MG63 (cell line): ENCODE measurements at places on chromosomes 2 and 18.

GRCh38 chr2:24169023-24169422 lies 5.8 kb upstream of the FAM228A start:
- DNase-seq = no peak

DNA sequence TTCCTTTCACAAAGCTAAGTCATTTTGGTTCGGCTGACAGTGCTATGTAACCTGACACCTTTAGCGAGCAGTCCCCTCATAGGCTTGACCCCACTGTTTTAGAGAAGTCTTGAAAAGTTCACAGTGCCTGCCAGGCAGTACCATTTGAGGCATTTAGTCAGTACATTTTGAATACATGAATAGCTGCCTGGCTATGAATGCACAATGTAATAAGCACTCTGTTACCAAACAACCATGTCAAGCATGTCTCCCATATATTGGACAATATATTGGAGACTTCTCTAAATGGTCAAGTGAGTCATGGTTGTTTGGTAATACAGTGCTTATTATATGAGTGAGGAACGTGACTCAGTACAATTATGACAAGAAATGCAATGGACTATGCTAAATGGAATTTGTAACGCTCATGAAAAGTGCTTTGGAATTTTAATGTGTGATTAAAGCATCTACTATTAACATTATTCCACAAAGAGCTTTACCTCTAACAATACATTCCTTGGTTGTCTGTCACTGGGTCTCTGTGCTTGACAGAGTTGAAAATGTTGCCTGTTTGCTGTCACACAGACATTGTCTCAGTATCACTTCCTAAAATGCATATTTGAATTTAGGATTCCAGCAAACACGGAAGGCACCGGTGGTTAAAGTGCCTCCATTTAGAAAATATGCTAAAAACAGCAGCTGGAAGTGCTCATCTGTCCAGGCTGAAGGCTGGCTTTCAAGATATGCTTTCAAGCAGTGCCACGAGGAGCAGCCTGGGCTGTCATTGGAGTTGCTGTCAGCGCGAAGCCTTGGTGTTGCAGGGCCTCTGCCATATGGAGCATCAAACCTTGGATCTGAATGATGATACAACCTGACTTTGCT lies 458.6 kb downstream of the FBXO15 start:
- peak; percentile 47 for DNase-seq

GRCh38 chr2:207606829-207607228 lies 18.4 kb downstream of the METTL21A start:
- DNase-seq = no peak

- no peak for DNase-seq
Measured at GRCh38 chr2:25421820-25422411, 80.2 kb upstream of the DNMT3A start.

GRCh38 chr2:240517342-240517741 lies 40.4 kb downstream of the ANKMY1 start:
- DNase-seq = no peak

DNA sequence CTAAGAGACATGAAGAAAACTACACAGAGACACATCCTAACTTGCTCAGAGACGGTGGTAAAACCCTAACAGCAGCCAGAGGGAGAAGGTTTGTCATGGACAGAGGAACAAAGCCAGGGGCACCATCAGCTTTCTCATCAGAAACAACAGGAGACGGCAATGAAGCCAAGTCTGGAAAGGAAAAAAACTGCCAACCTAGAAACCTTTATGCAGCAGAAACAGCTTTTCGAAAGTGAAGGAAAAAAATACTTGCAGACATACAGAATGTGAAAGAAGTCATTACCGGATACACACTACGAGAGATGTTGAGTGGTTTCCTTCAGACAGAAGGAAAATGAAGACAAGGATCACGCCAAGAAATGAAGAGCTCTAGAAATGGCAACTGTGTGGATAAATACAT lies 55.9 kb downstream of the ANO7 start:
- DNase-seq = no peak

GRCh38 chr2:21395366-21395765 lies 271.6 kb downstream of the TDRD15 start:
- DNase-seq = no peak

DNA sequence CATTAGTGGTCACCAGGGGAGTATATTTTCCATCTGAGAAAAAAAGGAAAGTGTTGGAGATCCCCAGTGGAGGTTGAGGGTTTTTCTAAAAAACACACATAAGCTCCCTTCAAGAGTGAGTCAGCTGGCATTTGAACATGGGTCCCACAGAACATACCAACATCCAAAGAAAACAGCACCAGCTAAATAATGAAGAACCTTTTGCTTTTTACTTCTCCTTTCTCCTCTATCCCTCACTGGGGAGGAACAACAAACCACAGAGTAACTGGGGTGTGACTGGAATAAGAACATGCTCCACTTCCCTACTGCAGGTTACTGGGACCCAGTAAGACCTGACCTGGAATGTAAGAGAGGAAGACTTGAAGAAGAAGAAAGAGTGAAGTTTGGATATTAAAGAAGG lies 56.5 kb upstream of the RAPH1 start:
- DNase-seq = peak; percentile 40

DNA sequence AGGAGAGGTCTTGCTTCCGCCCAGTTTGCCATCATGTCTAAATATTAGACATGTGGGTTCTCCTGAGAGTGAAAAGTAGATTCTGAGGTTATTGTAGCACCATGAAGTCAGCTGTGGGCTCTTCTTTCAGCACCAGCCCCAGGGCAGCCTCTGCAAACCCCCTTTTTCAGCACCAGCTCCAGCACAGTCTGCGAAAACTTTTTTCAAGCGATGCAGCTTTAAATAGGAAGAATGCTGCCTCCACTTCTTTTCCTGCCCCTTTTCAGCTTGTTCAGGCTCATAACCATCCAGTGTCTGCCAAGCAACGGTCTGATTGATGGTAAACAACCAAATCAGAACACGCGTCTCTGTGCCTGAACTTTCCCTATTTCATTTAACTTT lies at the start of gene COL5A2:
Gene COL5A2, minus strand, starts transcription at position 192 of the 381 bp plus-strand sequence. Its CDS starts 157 bp downstream, at position 35.
- peak; percentile 76 for DNase-seq

GRCh38 chr18:47120428-47120827 lies 29.9 kb downstream of the HDHD2 start:
- no peak for DNase-seq

- DNase-seq = no peak
Measured at GRCh38 chr2:63680455-63680854, 91.7 kb downstream of the MDH1 start.

GRCh38 chr2:172374318-172375240 lies 52.8 kb upstream of the ITGA6 start:
- no peak for DNase-seq

DNA sequence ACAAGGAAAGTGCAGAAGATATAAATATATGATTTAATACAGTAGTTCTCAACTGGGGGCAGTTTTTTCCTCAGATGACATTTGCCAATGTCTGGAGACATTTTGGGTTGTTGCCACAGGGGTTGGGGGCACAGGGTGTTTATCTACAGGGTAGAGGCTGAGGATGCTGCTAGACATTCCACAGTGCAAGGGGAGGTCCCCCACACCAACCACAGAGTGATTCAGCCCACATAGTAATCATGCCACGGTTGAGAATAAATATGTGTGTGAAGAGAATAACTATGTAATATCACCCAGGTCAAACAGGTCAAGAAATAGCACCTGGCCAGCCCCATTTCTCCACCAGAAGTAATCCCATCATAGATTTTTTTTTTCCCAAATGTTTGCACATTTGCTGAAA lies 17.9 kb downstream of the DYSF start:
- DNase-seq = peak; percentile 15

DNA sequence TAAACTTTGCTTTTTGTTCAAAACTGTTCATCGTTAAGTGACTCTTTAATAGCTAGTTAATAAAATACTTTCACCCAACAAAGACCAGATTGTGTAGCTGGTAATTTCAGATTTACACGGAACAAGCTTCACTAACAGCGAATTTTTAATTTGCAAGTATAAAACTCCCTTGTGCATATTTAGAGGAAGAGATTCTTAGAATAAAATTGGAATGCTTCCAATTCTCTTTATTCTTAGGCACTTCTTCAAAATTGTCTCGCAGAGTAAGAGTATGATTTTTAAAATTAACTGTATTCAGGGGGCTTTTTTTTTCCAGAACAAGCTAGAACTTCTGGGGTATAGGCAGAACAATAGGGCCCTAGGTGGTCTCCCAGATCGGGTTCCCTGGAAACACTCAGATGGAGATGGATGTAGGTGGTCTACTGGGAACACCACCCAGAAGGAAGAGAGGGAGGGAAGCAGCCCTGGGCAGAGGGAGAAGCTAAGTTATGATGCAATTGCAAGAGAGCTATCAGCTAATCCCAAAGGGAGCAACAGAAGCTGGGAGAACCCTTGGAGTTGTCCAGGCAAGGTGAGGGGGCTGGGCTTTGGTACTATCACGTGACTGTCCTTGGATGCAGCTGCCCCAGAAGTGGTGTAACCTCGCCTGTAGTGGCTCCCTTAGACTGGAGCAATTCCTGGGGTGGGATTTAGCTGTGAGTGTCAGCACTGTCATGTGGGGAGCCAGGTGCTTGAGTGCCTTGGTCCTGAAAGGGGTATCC lies 151.7 kb upstream of the ASB18 start:
- DNase-seq = no peak

DNA sequence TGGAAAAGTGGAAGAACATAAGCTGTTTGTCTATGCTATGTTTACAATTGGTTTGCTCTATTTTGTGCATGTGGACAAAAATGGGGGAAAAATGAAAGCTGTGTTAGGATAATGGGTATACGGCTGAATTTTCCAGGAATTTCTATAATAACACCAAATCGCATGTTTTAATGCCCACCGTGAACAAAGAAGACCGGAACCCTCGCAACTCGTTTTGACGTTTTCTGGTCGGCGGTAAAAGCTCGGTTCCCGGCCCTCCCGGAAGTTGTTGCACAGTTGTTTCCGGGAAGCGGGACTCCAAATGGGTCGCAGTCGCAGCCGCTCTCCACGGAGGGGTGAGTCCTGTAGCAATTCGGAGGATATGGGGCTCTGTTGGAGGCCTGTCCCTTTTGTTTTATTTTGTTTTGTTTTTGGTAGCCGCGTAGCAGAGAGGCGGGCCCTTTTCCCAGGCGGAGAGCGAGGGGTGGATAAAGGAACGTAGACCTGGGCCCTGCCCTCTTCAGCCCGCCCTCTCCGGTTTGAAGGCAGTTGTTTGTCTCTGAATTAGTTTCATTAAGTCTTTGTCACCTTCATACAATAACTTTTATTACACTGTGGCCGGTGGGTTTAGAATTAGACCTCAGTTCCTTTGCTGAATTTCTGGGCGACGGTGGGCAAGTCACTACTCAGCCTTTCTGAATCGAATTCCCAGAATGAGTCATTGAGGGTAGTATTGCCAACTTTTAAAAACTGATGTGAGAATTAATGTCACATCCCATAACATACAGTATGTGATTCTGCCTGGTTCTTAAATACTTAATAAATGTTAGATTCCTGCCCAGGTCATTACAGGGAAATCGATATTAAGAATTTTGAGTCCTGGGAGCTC lies at the start of gene SNRNP27:
Gene SNRNP27, plus strand, starts transcription at position 273 of the 868 bp plus-strand sequence. Its CDS starts 29 bp downstream, at position 302.
- peak; percentile 81 for DNase-seq

- DNase-seq = no peak
Measured at GRCh38 chr2:11539317-11540147, 5.7 kb downstream of the GREB1 start.

DNA sequence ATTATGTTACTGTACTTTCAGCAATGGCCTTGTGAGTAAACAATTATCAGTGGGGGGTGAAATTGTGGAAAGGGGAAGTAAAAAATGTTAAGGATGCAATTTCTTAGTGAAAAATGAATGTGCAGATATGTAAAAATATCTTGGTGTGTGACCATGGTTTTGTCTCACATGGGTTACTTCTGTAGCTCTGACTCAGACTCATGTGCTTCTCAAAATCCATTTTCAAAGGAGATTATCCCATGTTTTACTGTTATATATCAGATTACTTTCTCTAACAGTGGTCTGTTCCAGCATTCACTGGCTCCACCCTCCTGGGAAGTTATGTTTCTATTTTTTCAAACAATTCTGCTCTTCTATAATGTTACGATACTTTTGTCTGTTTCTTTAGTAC lies 298.2 kb upstream of the COL3A1 start:
- DNase-seq = no peak

DNA sequence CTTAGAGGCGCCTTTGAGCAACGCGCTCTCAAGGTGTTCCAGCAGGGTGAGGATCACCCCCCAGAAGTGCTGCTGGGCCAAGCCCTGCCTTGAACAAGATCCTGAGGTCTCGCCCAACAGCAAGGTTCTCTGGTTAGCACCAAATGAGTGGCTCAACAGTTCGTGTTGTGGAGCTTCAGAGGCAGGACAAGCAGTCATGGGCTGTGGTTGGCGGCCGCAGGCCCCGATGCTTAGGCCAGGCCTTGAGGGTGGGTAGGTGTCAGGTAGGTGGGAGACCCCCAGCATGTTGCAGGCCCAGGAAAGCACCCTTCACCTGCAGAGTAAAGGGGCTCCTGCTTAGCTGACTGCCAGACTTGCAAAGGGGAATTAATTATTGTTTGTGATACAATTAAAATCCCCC lies 70.2 kb upstream of the FOSL2 start:
- no peak for DNase-seq

DNA sequence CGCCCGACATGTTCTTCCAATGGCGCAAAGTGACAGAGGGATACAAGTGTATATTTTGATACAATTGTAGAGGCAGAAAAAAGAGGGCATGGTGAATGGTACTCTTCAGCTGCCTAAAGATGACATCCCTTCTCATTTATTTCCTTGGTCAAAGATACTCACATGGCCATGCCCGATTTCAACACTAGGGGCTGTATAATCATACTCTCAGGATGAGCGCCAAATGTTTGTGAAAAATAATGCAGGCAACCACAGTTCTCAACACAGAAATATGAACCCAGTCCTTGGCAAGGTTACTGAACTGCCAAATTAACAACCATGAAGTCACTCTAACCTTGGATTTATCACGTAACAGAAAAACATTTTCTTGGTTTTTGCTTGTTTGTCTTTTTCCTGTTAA lies 204.4 kb downstream of the CCDC102B start:
- DNase-seq = no peak

DNA sequence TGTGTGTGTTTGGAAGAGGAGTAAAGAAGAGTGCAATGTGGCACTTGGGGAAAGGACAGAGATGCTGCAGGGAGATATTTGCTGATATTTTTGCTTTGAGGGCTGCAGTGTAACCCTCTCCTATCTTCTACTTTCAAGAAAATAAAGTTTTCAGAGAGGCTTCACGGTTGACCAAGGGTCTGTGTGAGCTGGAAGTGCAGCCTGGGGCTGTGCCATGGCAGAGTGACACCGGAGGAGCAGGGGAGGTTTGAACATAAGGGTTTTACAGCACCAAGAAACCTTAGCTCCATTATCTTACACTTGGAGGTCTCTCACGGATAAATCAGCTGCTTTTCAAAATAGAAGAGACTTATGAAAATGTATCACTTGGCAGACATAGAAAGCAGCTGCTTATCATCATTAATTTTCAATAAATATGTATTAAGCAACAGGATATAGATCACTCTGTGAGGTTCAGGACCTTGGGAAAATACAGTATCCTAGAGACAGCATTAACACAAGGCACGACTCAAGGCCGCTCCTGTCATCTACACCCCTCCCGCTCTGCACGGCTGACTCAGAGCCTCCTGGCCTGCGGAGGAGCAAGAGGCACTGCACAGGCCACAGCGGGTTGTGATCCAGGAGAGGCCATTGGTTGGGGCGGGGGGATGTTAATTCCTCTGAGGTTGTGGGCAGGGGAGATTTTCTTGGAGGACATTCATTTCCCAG lies 127.8 kb downstream of the COPS8 start:
- DNase-seq = peak; percentile 91

- no peak for DNase-seq
Measured at GRCh38 chr18:74613381-74613780, 15.7 kb downstream of the ZNF407 start.
